ENCODE measurements at places on chromosomes 6 and 20.

DNA sequence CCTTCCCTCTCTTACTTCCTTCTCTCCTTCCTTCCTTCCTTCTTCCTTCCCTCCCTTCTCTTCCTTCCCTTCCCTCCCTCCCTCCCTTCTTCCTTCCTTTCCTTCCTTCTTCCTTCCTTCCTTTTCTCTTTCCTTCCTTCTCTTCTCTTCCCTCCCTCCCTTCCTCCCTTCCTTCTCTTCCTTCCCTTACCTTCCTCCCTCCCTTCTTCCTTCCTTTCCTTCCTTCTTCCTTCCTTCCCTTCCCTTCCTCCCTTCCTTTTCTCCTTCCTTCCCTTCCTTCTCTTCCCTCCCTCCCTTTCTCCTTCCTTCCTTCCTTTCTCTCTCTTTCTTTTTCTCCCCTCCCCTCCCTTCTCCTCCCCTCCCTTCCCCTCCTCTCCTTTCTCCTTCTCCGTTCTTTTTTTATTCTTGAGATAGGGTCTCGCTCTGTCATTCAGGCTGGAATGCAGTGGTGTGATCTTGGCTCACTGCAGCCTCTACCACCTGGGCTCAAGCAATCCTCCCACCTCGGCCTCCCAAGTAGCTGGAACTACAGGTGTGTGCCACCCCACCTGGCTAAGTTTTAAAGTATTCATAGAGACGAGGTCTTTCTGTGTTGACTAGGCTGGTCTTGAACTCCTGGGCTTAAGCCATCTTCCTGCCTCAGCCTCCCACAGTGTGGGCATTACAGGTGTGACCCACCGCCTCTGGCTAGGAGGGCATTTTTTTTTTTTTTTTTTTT is 1.1 kb upstream of the ZNF512B start:
- DNase-seq, result no peak

DNA sequence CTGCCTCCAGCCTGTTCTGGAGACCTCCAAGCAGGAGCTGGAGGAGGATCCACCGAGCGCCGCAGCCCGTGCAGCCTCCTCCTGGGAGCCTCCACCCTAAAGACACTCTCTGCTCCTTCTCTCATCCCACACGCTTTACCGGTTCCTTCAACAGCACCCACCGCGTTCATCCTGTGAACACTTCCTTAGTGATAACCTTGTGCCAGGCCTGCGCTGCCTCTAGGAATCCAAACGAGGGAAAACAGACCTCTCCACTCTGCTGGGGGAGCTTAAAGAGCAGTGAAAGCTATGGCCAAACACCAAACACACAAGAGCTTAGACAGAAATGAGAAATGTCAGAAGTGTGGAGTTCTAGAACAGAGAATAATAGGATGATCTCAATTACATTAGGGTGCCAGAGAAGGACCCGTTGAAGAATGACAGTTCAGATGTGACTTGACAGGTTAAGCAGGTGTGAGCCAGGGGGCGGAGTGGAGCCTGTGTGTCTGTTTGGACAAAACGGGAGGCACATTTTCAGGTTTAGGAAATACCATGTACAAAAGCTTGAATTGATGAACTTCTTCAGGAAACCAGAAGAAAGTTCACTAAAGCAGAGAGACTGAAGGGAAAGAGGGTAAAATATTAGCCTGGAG is 28.5 kb upstream of the HLA-DRB5 start:
- DNase-seq, result no peak

GRCh38 chr20:10541668-10542411 is 106.7 kb downstream of the SLX4IP start:
- DNase-seq, result no peak

- DNase-seq, result no peak
Measured at GRCh38 chr6:89034586-89035251, 45.8 kb upstream of the PNRC1 start.

DNA sequence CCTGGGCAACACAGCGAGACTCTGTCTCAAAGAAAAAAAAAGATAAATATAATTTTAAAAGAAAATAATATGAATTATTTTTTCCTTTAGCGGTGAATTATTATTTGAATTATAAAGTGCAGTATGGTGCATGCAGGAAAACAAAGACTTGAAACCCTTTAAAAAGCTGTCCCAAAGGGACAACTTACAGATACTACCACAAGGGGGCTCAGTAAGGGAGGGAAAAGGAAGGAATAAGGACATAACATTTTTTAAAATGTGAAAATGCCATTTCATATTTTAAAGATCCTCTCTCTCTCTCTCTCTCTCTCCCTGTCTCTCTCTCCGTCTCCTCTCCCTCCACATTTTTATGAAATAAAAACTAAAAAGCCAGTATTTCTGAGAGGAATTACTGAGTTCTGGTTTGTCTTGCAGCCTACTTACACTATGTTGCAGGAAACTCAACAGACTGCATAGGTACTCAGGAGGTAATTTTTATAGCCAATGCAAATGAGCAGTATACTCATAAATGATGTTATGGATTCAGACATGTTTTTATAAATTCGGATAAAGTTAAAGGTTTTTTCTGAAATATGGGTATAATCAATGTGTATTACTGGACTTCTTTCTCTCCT is 455.0 kb upstream of the GJE1 start:
- peak; percentile 27 for DNase-seq

DNA sequence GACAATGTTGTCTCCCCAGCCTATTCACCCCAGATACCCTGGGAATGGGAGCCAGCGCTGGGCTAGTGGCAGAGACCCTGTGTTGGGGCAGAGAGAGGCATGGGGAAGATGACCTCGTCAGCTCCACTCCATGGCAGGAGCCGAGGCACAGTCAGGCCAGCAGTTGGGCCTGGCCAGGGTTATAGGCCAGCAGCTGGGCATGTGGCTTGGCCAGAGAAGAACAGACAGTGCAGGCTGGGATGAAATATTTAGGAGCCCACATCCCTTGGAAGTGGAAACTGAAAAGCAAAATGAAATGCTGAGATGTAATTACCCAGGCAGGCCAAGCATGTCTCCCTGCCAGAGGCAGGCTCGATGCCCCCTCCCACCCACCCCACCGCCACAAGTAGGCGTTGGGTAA is 70.0 kb downstream of the GRM4 start:
- no peak for DNase-seq

DNA sequence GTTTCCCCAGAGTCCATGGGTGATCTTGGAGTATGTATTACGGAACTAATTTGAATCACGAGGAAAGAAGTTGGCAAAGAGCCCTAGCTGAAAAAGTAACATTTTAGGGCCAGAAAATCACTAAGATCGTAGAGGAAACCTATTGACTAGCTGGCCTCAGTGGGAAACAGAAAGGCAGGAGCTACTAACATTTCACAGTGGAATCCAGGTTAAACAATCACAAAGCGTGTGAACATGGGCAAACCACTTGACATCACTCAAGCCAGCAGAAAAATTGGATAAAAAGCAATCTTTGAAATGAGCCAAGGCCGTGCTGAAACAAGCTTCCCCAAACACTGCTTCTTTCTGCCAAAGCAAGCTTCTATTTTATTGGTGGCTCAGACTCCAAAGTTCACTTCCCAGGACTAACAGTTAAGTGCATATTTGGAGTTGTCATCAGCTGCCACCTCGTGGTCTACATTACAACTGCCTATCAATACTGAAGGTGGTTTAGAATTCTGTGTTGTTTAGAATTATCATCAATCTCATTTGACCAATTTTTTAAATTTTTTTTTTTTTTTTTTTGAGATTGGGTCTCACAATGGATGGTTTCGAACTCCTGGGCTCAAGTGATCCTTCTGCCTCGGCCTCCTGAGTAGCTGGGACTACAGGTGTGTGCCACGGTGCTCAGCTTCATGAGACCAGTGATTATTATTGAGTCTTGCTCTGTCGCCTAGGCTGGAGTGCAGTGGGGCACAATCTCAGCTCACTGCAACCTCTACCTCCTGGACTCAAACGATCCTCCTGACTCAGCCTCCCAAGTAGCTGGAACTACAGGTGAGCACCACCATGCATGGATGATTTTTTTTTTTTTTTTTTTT is 10.6 kb downstream of the RPS10 start:
- peak; percentile 42 for DNase-seq

Measured in kidney capillary endothelial cell (primary cell).